ENCODE measurements at places on chromosomes 11 and 22.

GRCh38 chr11:65552388-65552951, 5.7 kb downstream of the LTBP3 start:
- DNase-seq, result no peak

GRCh38 chr22:46251816-46252380, 1.8 kb upstream of the CDPF1 start:
- DNase-seq, result no peak

GRCh38 chr22:50276143-50276542, 6.0 kb upstream of the MAPK11 start:
- DNase-seq, result no peak

- DNase-seq, result no peak
Measured at GRCh38 chr11:10413268-10413667, 41.8 kb upstream of the AMPD3 start.

DNA sequence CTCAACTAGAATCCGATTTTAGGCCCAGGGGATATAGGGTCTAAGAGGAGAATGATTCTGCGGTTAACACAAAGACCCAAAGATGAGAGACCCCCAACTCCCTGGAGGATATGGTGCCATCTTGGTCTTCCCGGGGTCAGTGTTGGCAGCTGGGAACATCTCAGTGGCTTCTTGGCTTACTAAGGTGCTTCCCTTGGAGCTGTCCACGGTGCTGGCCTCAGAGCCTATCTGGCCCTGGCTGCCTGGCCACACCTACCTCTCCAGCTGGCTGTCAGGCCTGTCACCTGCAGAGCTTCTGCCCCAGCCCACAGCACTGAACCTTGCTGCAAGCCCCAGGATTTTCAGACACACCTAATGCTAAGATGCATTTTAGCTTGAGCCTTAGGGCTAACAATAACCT, 70.7 kb upstream of the THY1 start:
- no peak for DNase-seq

- no peak for DNase-seq
Measured at GRCh38 chr22:47206164-47206563, 443.7 kb downstream of the TBC1D22A start.

DNA sequence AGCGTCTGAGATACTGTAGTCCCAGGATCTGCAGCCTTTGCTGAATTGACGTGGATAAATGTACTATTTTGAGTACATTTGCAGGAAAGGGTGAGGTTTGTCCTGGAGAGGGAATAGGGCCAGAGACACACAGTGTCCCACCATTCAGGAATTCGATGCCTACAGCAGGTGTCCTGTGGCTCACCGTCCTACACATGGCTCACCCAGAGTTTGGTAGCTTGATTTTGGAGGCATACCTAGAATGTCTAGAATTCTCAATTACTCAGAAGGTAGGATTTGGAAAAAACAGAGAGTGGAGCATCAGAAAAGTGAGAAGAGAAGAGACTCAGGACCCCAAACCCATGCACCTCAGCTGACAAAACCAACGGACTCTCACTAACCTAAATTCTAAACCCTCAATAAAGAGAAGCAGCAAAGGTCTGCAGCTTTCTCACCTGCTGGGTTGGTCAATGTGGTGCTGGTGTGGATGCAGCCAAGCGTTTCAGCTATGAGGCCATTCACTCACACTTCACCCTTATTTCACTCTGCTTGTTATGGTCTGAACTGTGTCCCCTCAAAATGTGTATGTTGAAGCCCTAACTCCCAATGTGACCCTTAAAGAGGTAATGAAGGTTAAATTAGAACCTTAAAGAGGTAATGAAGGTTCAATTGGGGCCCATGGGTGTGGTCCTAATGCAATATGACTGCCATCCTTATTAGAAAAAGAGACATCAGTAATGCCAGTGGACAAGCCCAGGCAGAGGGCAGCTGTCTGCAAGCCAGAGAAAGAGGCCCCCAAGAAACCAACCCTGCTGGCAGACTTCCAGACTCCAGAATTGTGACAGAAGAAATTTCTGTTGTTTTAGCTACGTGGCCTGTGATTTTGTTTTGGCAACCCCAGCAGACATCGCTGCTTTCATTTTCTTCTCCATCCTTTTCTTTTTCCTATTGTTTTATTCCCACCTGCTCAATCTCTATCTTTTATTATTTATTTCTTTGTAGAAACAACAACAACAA, 187.8 kb downstream of the SNX19 start:
- no peak for DNase-seq
